ENCODE measurements at places on chromosomes 7 and 10. TPM values are rescaled to one million over a fixed set of nuclear protein-coding genes. Genes with fewer than 3 reads are reported as not detected.

The ZNF736 gene
- total RNA-seq = 20.9 TPM

The ELN gene
- not detected for total RNA-seq

The MUC3A gene
- total RNA-seq = not detected

The PTPN20 gene
- 0.70 TPM for total RNA-seq

The LIPK gene
- not detected for total RNA-seq

The OR13A1 gene
- total RNA-seq = not detected

The PCGF5 gene
- total RNA-seq = 49.0 TPM

The TET1 gene
- 0.38 TPM for total RNA-seq

The MAGI2 gene
- total RNA-seq = 0.30 TPM

The CYP2C19 gene
- total RNA-seq = not detected

The ACSL5 gene
- 56.6 TPM for total RNA-seq

The RAB19 gene
- total RNA-seq = 5.7 TPM

The NUB1 gene
- 36.0 TPM for total RNA-seq

The PNLIPRP2 gene
- total RNA-seq = not detected

The DYNC1I1 gene
- total RNA-seq = not detected

The CHRM2 gene
- not detected for total RNA-seq

The IDI2 gene
- total RNA-seq = not detected

The KIF11 gene
- 40.5 TPM for total RNA-seq

The CDK6 gene
- 229 TPM for total RNA-seq

The ZNF518A gene
- 13.1 TPM for total RNA-seq

Measured in activated CD8-positive, alpha-beta memory T cell treated with anti-CD3 and anti-CD28 coated beads for 36 hours (primary cell).